Activated CD4-positive, alpha-beta T cell treated with anti-CD3 and anti-CD28 coated beads, Interleukin-10, Interleukin-2, amounts not matched to agents 100 ng/mL and 50 ng/mL, durations not matched to agents 16 hours and 8 hours (primary cell): ENCODE measurements at places on chromosomes 1 and 21.
A peak's percentile ranks its signal among the peaks of the same experiment; 100 is the strongest.

GRCh38 chr1:4960782-4961475 is 306.5 kb downstream of the AJAP1 start:
- DNase-seq: no peak

GRCh38 chr1:204219971-204220616 is 6.3 kb upstream of the GOLT1A start:
- no peak for DNase-seq

- DNase-seq: peak; percentile 62
Measured at GRCh38 chr21:38126666-38127303, 130.0 kb upstream of the KCNJ15 start.

DNA sequence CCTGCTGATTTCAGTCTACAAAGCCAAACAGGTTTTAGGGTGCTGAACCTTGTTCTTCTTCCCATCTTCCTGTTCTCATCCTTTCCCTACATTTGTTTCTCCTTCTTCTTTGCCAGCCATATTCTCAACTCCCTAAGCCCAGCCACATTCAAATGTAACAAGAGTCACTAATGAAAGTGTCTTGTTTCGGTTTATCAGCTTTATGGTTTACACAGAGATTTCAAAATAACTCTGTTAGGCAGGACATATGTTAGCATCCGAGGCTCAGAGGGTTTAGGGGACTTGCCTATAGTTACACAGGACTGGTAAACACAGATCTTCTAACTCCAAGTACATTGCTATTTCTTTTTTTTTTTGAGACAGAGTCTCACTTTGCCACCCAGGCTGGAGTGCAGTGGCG is 61.3 kb downstream of the NDUFS5 start:
- no peak for DNase-seq

GRCh38 chr1:112935461-112936111 is 20.4 kb downstream of the SLC16A1 start:
- peak; percentile 39 for DNase-seq
